Stimulated activated CD8-positive, alpha-beta memory T cell treated with anti-CD3 and anti-CD28 coated beads, Interleukin-4, amount 100 ng/mL, for 24 hours (primary cell): ENCODE measurements at places on chromosomes 13 and 19.

- DNase-seq = no peak
These were observed 61.1 kb upstream of the MCF2L start for GRCh38 chr13:112907871-112908331.

DNA sequence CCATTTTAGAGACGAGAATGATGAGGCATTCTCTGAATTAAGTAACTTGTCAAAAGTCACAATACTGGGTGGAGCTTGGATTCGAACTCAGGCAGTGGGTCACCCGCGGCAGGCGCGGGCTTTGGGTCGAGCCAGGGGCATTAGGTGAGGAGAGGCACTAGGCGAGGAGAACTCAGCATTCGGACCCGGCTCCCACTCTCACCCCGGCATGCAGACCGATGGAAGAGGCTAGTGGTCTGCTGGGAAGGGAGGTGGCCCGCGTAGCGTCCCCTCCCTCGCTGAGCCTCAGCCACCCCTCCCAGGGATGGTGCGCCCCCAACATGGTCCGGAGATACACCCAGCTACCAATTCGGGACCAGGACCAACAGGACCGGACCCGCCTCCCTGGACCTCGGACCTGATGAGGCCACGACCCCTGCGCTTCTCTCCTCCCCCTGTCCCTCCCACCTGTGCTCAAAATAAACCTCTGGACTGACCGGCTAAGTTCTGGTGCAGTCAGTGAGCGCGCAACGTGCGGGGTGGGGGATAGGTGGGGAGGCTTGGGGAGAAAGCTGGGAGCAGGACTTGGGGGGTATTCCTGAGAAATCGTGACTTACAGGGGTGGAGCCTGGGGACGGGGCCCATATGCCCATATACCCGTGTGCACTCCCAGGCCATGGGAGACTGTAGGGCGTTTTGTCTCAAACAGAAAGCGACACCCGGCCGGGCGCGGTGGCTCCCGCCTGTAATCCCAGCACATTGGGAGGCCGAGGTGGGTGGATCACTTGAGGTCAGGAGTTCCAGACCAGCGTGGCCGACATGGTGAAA lies 1.3 kb upstream of the SNAPC2 start:
- no peak for DNase-seq

DNA sequence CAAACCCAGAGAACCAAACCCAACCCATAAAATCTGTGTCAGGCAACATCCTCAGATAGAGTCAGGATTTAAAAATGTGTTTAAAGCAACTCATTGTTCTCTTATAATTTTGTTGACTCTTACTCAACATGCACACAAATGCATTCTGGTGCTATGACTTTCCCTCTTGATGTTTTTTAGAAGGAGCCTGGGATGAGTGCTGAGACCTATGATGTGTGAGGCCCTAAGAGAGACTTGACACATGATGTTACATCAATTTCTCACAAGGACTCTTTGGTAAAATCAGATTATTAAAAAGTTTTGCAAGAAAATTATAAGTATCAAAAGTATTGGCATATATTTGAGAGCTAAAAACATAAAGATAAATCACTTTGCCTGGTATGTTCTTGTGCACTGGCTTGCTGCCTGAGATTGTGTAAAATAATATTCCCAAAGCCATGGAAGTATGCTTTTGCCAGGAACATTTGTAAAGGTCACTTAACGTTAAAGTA lies 173.9 kb downstream of the DCLK1 start:
- DNase-seq = no peak

DNA sequence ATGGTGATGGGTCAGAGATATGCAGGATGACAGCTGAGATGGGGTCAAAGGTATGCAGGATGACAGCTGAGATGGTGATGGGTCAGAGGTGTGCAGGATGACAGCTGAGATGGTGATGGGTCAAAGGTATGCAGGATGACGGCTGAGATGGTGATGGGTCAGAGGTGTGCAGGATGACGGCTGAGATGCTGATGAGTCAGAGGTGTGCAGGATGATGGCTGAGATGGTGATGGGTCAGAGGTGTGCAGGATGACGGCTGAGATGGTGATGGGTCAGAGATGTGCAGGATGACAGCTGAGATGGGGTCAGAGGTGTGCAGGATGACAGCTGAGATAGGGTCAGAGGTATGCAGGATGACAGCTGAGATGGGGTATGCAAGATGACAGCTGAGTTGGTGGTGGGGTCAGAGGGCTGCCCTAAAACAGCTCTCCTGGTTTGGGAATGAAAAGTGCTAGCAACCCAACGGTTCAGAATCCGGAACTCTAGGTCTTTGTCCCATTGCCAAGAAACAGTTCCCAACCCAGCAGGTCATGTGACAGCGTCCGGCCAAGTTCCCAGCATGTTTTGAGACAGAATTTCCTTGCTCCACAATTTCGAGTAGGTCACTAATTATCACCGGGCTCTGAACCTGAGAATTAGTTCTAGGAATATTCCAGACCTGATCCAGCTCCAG lies 3.2 kb downstream of the SELENOW start:
- no peak for DNase-seq

GRCh38 chr19:2906631-2907195 lies 6.0 kb downstream of the ZNF57 start:
- DNase-seq = no peak

GRCh38 chr19:15337202-15337601 lies 4.9 kb upstream of the BRD4 start:
- DNase-seq = no peak

DNA sequence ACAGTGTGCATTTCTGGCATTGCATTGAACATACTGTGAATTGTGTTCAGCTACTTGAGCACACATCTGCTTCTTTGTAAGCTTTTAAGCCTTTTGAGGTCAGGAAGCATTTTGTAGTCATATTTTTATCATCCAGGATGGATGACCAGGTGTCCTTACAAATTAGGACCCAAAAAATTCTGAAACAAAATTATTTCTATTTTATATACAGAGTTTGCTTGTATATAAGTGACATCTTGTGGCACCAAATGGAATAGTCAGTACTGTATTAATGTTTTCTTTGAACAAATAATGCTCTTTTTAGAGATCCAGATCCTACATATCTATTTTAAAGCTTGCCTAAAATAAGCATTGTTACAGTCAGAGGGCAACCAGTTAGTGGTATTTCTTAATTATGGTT lies 9.5 kb upstream of the SUPT20H start:
- DNase-seq = no peak

DNA sequence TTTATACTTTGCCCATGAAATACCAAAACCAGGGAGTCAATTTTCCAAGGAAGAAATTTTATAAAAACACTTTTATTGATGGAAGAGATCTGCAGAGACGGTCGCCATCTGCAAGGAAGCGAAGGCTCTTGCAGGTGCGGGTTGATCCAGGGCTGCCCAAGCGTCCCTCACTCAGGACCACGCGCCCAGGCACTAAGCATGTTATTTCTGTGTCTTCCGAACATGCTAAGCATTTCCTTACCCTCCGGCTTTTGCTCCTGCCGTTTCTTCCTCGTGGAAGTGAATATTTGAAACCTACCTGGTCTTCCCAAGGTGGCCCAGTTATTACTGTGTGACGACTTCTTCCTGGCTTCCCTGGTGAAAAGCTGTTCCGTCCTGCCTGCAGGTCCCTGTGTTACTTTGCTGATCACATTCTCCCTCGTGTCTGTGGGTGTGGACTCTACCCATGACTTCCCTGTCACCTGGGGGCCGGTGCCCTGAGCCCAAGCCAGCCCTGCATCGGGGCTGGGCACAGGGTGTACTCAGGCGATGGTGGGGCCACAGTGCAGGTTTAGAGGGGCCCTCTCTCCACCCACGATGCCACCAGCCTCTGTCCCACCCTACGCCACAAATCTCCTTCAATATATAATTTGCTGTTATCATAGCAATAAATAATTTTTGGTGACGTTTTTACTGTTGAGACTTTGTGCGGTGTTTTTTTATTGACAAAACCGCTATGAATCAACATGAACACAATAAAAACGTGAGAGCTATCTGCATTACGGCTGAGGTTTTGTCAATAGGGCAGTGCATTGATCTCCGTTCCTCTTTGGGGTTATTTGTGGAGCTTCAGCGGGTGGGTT lies 119.4 kb downstream of the URI1 start:
- DNase-seq = no peak

GRCh38 chr13:60798503-60798902 lies 401.5 kb downstream of the TDRD3 start:
- DNase-seq = no peak
